T-cell (primary cell): ENCODE measurements at places on chromosomes 7 and 10. TPM values are rescaled to one million over a fixed set of nuclear protein-coding genes. Genes with fewer than 3 reads are reported as not detected.

DNA sequence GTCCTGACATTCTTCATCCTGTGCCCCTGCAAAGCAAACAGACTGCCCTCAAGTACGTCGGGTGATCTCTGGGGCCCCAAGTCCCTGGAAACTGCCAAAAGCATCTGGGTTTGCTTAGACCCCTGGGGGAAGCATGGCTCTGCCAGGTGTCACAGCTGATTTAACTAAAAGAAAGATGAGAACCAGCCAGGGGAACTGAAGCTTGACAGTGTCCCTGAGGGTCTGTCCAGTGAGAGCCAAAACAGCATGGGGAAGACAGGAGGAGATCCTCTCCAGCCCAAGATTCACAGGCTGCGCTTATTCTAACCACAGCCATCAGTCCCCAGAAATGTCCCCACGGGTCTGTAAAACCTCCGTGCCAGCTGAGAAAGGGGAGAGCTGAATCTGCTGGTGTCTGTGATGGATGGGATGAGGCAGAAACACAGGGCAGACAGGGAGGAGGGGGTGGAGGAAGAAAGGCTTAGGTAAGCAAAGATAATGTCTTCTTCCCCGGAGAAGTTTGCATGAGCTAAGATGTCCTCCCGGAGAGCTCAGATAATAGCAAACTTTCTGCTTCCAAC is 21.3 kb downstream of the CCDC3 start:
- DNase-seq = no peak

DNA sequence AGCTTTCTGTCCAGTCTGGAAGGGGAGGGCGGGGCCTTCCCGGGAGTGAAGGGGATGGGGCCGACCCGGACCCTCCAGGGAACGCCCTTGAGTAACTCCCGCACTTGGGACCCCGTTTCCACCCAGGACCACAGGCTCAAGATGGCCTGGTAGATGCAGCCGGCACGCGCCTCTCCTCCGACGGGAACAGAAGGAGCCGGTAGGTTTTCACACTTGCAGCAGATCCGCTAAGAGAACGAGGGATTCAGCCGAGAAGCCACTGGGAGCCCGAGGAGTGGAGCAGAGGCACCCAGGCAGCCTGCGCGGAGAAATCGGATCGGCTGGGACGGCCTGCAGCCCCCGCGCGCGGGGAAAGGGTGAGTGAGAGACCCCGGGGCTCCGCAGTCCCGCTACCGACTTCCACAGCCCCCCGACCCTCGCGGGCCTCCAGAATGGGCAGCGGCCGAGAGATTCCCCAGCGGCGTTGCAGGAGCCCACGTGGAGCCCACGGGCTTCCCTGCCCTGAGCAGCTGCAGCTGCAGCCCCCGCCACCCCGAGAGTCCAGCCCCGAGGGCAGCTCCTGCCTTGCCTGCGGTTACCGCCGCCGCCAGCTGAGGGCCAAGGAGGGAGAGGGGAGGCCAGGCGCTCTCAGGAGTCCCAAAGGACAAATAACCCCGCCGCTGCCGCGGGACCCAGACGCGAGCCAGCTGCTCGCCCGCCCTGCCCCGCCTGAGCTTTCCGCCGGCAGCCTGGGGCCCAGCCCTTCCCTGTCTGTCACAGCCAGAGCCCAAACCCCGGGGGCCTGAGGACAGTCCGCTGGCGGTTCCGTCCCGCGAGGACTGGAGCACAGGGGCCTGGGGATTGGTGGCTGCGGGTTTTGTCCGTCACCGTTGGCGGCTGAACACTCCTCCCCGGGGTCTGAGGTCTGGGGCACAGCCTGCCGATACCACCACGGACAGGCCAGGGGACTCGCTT is 21.8 kb downstream of the IFT22 start:
- DNase-seq = no peak

GRCh38 chr10:31678139-31678536 is 250.5 kb downstream of the ARHGAP12 start:
- DNase-seq = no peak

Gene AKR1C8
- 2.0 TPM for total RNA-seq

Gene FIS1
- total RNA-seq = 125 TPM
